ENCODE measurements at places on chromosomes 11 and 22. TPM values are rescaled to one million over a fixed set of nuclear protein-coding genes. Genes with fewer than 3 reads are reported as not detected.

Gene BCO2
- polyA plus RNA-seq: 0.51 TPM

Gene RASGRP2
- 0.49 TPM for polyA plus RNA-seq

Gene ANKK1
- 0.92 TPM for polyA plus RNA-seq

Gene CHST1
- not detected for polyA plus RNA-seq

Gene BTG4
- 0.13 TPM for polyA plus RNA-seq

Gene SLC22A12
- not detected for polyA plus RNA-seq

Gene PRR33
- not detected for polyA plus RNA-seq

Gene MAPK8IP1
- 0.83 TPM for polyA plus RNA-seq
